ENCODE measurements at places on chromosomes 13 and 19. TPM values are rescaled to one million over a fixed set of nuclear protein-coding genes. Genes with fewer than 3 reads are reported as not detected.
A peak's percentile ranks its signal among the peaks of the same experiment; 100 is the strongest.

ONECUT3 gene
- not detected for total RNA-seq

DNA sequence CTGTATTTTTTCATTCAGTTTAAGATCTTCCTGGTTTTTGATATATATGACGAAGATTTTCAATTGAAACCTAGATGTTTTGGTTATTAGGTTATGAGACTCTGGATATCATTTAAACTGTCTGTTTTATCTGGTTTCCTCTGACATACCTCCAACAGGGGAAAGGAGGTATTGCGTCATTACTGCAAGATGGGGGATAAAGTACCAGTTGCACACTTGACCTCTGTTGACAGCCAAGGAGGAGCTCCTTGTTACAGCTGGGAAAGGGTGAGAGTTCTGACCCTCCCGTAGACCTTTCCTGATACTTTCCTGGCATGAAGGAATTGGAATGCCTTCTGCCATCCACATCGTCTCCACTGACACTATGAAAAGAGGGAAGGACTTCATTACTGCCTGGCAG, 82.0 kb upstream of the SHISA2 start:
- no peak overlapping the region for H3K27ac ChIP-seq
- H3K36me3 ChIP-seq, result no peaks in the 10 kb centered on the region
- no peaks in the 10 kb centered on the region for H3K27me3 ChIP-seq
- no peaks in the 10 kb centered on the region for H3K4me1 ChIP-seq

LAIR1 gene
- total RNA-seq, result 16.3 TPM

GRCh38 chr13:63680704-63681103, 2265.1 kb upstream of the PCDH20 start:
- no peak for DNase-seq
- H3K27ac ChIP-seq, result no peak overlapping the region
- no peaks in the 10 kb centered on the region for H3K4me1 ChIP-seq
- H3K27me3 ChIP-seq, result no peaks in the 10 kb centered on the region
- no peak overlapping the region for H3K4me3 ChIP-seq
- no peaks in the 10 kb centered on the region for H3K36me3 ChIP-seq

- H3K4me1 ChIP-seq, result peaks cover 7% of the 10 kb centered on the region
- H3K4me3 ChIP-seq, result no peak overlapping the region
- no peak overlapping the region for H3K27ac ChIP-seq
- no peaks in the 10 kb centered on the region for H3K36me3 ChIP-seq
These were observed 272.5 kb downstream of the ENOX1 start for GRCh38 chr13:43514311-43514710.

GRCh38 chr19:19193926-19194325, 1.9 kb downstream of the RFXANK start:
- peaks cover 25% of the 10 kb centered on the region for H3K4me1 ChIP-seq
- DNase-seq, result no peak
- no peaks in the 10 kb centered on the region for H3K27me3 ChIP-seq
- H3K4me3 ChIP-seq, result no peak overlapping the region
- H3K27ac ChIP-seq, result no peak overlapping the region
- peaks cover 16% of the 10 kb centered on the region for H3K36me3 ChIP-seq

DNA sequence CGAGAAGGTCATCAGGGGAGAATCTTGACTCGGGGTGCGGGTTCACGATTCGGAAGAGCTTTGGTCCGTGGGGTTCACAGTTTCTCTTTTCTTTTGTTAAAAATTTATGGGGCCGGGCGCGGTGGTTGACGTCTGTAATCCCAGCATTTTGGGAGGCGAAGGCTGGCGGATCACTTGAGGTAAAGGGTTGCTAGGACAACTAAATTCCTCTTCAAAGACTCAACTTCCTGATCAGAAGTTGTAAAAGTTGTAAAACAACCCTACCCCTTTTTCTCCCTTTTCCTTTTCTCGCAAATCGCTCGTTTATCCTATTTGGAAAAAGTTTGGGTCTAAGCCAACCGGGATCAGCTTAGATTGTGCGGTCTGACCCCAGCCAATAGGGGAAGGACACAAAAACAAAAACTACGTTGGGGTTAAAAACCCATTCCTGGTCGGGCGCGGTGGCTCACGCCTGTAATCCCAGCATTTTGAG, 673 bp downstream of the ZNF486 start:
- no peaks in the 10 kb centered on the region for H3K36me3 ChIP-seq
- no peaks in the 10 kb centered on the region for H3K27me3 ChIP-seq
- no peaks in the 10 kb centered on the region for H3K4me1 ChIP-seq
- H3K4me3 ChIP-seq, result peak overlapping the region; percentile 47

GRCh38 chr19:40555978-40556689, 20.5 kb upstream of the SHKBP1 start:
- no peak overlapping the region for H3K27ac ChIP-seq
- no peak overlapping the region for H3K4me3 ChIP-seq
- peaks cover 4% of the 10 kb centered on the region for H3K27me3 ChIP-seq
- DNase-seq, result no peak
- no peaks in the 10 kb centered on the region for H3K4me1 ChIP-seq

GRCh38 chr13:109485136-109485794, 301.1 kb downstream of the IRS2 start:
- H3K4me3 ChIP-seq, result no peak overlapping the region
- H3K36me3 ChIP-seq, result no peaks in the 10 kb centered on the region
- no peak for DNase-seq
- H3K4me1 ChIP-seq, result no peaks in the 10 kb centered on the region
- H3K27ac ChIP-seq, result no peak overlapping the region

DNA sequence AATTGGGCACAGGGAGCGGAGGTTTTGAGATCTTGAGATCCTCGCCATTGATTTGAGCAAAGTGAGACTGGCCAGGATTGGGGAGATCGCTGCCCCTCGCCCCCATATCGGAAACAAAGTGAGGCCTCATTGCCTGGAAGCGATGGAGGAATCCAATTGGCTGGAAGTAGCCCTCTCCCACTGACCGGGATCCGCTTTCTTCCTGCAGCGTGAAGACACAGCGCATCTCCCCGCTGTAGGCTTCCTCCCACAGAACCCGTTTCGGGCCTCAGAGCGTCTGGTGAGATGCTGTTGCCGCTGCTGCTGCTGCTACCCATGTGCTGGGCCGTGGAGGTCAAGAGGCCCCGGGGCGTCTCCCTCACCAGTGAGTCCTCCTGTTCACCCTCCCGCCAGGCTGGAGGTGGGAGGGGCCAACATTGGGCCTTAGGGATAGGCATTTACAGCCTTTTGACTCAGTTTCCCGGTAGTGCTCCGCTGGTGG, 438 bp downstream of the PRKCSH start:
- H3K4me1 ChIP-seq, result peaks cover 17% of the 10 kb centered on the region
- peak overlapping the region; percentile 75 for H3K27ac ChIP-seq
- no peaks in the 10 kb centered on the region for H3K27me3 ChIP-seq
